ENCODE measurements at places on chromosomes 1 and 21.

DNA sequence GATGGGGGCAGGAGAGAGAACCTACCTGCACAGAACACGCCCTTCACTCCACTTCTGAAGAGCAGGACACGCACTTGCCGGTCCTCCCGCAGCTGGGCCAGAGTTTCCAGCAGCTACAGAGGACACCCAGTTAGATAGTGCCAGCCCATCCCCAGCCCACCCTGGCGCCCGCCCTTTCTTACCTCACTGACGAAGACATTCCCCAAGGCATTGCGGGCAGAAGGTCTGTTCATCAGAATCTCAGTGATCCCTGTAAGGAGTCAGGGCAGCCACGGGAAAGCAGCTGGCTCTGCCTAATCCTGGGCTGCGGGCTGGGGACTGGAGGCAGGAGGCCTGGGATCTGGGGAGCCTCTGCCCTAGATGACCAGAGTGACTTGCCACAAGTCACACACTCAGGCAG is 10.0 kb downstream of the ECHDC2 start:
- no peak for DNase-seq

DNA sequence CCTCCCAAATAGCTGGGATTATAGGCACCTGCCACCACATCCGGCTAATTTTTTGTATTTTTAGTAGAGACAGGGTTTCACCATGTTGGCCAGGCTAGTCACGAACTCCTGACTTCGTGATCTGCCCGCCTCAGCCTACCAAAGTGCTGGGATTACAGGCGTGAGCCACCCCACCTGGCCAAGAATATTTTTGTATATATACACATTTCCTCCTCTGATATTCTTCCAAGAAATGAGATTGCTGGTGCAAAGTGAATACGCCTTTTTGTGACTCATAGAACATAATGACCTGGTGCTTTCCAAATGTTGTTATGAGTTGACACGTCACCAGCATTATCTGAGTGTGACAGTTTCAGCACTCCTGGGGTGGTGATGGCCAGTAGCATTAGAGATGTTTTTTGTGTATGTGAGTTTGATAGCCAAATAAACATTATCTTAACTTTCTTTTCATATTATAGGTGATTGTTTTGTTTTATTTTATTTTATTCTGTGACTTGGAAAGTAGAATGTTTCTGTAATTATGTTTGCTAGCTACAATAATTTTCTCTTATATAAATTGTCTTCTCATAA is 54.9 kb downstream of the KCNK1 start:
- DNase-seq, result no peak

- no peak for DNase-seq
Measured at GRCh38 chr1:164618202-164618564, 59.2 kb downstream of the PBX1 start.

DNA sequence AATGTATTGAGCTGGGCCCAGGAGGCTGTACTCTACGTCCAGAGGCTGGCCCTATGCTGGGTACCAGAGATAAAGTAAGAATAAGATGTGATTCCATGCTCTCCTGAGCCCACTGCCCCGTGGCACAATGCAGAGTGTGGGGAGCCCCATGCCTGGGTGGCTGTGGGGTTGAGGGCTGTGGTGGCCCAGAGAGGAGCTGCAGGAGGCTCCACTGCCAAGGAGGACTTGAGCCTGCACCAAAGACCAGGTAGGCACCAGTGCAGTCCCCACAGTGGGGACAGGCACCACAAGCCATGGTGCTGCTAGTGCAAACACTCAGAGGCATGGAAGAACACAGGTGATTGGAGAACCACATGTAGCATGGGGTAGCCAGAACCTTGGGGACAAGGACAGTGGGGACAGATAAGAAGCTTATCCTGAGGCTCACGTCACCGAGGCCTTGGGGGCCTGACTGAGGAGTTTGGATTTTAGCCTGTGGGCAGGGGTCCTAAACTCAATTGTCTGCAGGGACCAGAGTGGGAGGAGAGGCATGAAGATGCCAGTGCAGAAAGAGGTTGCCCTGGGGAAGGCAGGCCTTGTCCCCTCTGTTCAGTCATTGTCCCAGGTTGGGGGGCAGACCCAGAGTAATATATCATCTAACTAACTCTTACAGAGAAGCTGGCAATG is 21.9 kb upstream of the EPS8L3 start:
- DNase-seq, result no peak

DNA sequence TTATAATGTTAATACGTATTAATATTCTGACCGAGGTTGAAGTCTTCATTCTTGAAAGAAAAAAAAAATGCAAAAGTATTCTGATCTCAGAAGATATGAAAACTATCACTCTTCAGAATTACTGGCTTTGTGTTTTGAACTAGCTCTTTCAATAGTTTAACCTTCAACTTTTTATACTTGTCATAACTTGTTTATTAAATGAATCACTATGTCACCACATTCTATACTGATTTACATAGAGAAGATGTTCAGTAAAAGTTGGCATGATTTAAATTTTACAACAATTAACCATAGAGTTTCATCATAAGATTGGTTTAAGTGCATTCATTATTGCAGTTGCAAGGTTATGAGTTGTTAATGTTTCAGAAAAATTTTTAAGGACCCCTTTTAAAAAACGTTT is 57.3 kb downstream of the HS2ST1 start:
- no peak for DNase-seq

- no peak for DNase-seq
Measured at GRCh38 chr1:109823543-109824348, 60.0 kb upstream of the EPS8L3 start.

Measured in stimulated activated CD8-positive, alpha-beta memory T cell treated with anti-CD3 and anti-CD28 coated beads, Interleukin-4, amount 100 ng/mL, for 1 hour (primary cell).